ACHN (cell line): ENCODE measurements at places on chromosomes 5 and 9.

- DNase-seq: no peak
Measured at GRCh38 chr5:67652201-67652600, 455.6 kb upstream of the CD180 start.

DNA sequence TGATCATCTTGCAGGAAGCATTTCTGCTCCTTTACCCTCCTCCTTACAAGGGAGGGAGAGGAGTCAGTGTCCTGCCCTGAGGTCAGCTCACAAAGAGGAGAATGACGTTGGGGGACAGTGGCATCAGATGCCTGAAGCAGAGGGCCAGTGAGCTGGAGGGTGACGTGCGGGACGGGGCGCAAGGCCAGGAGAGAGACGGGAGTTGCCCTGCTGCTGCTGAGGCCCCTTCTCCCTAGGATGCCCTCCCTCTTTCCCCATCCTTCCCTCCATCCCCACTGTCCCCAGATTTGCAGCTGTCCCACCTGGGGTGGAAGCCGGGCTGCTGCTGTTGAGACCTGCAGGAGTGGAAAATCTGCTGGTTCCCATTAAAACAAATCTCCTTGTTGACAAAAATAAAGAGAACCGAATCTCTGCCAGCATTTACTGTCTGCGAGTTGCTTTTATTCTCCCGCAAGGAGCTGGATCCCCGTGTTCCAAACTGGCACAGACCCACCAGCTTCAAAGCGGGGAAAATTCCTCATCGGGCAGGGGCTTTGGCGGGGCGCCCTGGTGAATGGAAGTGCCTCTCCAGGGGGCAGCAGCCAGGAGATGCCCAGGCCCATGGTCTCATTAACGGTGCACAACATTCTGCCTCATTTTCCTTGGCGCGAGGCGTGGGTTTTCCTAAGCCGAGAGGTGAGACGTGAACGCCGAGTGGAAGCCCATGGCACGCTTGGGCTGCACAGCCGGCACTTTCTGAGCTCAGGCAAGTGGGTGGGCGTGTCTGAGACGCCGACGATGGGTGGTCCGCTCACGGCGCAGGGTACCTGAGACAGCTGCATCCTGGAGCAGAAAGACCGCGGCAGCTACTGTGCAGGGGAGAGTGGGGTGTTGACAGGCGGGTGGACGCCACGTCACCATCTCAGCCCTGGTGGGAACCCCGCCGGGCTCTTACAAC, 13.9 kb upstream of the COL5A1 start:
- DNase-seq: no peak

- no peak for DNase-seq
Measured at GRCh38 chr5:8383616-8384015, 514.7 kb downstream of the MTRR start.

GRCh38 chr9:122090287-122090883, 2.7 kb downstream of the TTLL11 start:
- no peak for DNase-seq
